ENCODE measurements at places on chromosomes 5 and 9.

GRCh38 chr5:32785611-32786254 lies 74.6 kb downstream of the NPR3 start:
- peak; percentile 66 for DNase-seq

GRCh38 chr9:106897751-106898150 lies 34.8 kb downstream of the ZNF462 start:
- no peak for DNase-seq

GRCh38 chr9:128495296-128495695 lies 9.2 kb upstream of the GLE1 start:
- no peak for DNase-seq

DNA sequence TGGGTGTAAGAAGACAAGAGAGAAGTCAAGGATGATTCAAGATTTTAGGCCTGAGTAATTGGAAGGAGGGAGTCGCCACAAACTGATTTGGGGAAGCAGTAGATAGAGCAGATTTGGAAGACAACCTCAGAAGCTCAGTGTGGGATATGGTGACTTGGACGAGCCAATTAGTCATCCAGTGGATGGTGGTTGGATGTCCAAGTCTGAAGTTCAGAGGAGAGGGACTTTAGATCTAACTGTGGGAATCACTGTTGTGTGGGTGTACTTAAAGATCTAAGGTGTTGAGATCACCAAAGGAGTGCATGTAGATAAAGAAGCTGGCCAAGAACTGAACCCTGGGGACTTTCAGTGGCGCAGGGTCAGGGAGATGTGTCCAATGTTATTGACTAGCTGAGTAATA lies 2.2 kb downstream of the IDNK start:
- no peak for DNase-seq

DNA sequence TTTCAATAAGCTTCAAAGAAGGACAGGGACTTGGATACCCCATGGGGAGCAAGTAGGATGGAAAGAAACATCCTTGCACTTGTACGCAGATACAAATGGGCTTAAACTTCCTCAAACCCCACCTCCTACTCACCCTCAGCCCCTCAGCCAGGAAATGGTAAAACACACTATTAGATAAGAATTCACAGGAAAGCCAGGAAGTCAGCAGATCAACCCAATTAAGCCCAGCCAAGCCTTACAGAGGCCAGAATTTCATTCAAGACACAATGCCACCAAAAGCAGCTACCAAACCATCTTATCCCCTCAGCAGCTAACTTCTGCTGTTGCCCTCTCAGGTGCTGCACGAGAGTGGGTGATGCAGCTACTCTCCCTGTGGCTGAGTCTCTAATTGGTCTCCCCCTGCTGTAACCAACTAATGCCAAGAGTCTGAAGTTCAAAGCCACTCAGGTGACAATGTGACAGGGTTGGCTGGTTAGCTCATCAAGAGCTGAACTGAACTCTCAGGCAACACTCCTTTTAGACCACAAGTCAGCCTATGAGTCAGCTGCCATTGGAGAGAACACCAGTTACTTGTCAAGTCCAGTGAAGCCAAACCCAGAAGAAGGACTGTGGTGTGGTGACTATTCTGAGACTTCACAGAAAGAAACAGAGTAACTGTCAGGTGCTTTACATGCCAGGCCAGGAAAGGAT lies 201.9 kb downstream of the ZNF608 start:
- no peak for DNase-seq

DNA sequence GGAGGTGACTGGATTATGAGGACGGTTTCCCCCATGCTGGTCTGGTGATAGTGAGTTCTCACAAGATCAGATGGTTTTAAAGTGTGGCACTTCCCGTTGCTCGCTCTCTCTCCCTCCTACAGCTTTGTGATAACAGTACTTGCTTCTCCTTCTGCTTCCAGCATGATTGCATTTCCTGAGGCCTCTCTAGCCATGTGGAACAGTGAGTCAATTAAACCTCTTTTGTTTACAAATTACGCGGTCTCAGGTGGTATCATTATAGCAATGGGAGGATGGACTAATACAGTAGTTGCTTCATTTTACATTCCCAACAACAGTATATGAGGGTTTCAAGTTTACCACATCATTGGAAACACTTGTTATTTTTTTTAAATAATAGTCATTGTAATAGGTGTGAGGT lies 937.3 kb upstream of the ARRDC3 start:
- DNase-seq = no peak

GRCh38 chr9:135749171-135750045 lies 47.4 kb downstream of the KCNT1 start:
- no peak for DNase-seq

- no peak for DNase-seq
Measured at GRCh38 chr5:71461360-71461759, 5.9 kb downstream of the BDP1 start.

DNA sequence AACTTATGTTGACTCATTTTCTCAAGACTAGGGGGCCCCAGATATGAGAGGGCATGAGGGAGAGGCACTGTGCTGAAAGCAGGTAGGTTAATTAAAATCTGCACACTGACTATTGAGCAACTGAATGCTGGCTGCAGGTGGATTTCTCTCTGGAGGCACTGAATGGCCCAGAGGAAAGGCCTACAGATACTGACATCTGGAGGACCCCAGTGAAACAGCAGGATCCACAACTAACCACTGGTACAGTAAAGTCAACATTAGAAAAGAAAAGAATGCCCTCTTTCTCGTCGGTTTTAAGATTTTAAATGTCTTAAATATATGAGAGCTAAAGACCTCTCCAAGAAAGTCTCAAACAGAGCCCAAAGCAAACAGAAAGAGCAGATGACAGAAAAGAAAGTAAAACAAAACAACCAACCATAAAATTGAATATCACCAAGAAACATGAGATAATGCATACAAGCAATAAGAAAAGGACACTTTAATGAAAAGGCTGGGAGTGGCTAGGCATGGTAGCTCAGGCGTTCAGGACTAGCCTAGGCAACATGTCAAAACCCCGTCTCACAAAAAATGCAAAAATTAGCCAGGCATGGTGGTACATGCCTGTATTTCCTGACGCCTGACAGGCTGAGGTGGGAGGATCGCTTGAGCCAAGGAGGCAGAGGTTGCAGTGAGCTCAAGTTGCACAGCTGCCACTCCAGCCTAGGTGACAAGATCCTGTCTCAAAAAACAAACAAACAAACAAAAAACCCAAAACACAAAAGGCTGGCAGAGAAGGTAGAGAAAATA lies 43.3 kb downstream of the PUM3 start:
- DNase-seq = no peak

- no peak for DNase-seq
Measured at GRCh38 chr9:93380410-93381060, 71.0 kb upstream of the FAM120A start.

- no peak for DNase-seq
Measured at GRCh38 chr9:28004900-28005299, 431.6 kb upstream of the C9orf72 start.

DNA sequence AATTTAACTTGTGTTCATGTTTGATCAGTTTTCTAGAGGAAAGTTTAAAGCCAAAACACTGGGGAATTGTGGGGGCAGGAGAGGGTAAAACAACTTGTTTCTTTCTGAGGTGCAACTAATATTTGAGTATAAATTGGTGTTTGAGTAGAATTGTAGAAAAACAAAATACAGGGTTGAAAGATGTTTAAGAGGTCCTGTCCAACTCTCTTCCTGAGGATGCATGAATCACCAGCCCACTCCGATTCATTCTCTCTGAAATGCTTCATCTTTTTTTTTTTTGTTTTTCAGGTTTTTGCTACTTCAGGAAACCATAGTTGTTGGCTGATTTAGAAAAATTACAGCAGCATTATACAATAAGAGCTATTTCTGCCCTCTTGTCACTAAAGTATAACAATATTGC lies 42.4 kb upstream of the TMC1 start:
- DNase-seq = no peak

- DNase-seq = no peak
Measured at GRCh38 chr5:1494780-1495524, 28.8 kb downstream of the LPCAT1 start.

DNA sequence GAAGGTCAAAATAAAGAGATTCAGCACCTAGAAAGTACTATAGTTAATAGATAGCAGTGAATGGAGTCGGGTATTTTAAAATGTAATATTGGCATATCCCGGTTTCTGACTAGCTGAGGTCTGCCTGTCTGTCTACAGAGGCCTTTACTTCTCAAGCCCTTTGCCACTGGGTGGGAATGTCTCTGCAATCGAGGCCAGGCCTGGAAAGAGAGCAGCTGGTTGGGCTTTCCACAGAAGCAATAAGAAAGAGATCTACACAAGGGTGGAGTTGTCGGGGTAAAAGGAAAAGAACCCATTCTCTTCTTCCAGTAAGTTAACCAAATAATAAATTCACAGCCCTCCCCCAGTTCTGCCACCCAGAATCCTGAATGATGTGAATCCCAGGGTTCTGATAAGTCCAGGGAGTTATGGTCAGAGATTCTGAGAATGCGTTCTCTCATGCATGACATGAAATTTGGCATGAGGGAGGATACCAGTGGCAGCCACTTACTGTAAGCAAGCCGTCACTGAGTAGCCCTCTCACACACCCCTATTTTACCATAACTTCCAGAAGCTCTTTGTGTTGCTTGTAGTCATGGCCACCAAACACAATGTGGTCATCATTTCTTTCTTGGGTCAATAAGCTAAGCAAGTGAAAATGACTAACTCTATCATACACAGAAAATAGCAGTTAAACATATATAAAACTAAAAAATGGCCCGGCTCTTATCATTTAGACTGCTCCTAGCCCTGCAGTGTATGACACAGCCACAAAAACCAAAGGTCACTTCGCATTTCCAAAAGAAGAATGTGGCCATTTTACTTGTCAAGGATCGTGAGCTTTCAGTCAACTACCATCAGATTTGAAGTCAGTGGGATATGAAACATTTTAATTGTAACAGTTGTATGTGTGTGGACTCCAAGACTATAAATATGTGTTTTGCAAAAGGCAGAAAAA lies 185.0 kb downstream of the GLIS3 start:
- DNase-seq = no peak

GRCh38 chr5:64653766-64654560 lies 36.3 kb upstream of the SHISAL2B start:
- DNase-seq = no peak

- no peak for DNase-seq
Measured at GRCh38 chr5:34609951-34610441, 46.1 kb upstream of the RAI14 start.

DNA sequence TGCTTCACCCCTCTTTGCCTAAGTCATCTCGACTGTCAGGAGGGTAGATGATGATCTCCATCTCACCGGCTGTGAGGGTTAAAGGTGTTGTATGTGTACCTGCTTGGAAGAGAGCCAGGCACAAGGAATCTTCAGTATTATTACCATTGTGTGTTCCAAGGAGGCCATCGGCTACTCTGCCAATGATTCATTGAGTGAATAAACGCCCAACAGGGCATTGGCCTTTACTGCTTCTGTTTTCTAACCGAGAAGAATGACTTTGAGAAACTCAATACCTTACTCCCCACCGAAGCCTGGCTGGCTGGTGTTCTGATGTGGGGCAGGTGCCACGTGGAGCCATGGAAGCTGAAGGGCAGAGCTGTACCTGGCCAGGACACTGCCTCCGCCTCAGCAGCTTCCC lies 228.8 kb downstream of the SNX18 start:
- no peak for DNase-seq

DNA sequence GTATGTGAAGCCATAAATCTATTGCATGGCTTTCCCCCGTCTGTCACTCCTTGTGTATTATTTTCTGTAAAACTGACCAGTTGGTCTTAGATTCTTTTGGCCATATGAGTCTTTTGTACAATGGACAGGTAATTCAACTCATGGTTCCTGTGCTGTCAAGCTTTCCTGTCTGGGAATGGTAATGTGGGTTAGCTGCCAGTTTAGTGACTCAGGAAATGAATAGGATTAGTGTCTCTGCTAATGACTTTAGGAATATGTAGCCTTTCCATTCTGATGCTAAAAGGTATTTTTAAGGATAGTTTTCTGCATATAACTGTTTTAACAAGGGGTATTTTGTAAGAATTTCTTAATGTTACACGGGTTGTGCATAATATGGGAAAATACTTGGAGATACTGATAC lies 182.7 kb downstream of the PBX3 start:
- DNase-seq = no peak

GRCh38 chr5:174045470-174046025 lies at the start of gene NSG2:
NSG2 (plus strand) TSS chr5:174045706; CDS start chr5:174046756, 1,050 bp downstream.
- DNase-seq = peak; percentile 71

DNA sequence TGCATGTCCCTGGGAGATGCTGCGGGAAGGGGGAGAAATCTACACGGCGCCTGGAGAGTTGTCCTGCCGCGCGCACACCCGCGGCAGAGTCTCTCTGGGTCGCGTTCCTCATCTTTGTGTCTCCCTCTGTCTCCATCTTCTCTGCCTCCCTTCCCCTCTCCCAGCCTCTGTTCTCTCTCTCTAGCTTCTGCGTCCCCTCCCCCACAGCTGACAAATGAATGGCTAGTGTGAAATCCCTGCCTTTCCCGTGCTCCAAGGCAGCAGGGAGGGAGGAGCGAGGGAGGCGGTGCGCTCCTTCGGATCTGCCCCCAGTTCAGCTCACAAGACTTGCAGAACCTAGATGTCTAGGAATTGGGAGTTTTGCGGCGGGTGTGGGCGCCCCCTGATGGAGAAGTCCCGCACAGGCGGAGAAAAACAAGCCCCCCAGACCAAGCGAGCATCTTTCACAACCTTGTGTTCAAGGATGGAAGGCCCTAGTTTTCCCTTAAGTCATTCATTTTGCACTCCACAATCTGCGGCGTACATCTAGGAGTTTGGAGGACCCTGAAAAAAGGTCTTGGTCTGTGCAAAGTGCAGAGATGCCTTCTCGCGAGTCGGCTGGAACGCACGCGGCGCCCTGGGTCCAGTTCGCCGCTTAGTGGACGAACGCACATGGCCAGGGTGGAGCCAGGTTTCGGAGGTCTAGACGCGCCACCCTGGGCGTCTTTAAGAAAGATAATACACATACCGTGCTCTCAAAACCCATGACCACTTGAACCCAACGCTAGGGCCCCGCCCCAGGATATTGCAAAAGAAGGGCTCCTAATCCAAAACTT lies 2.0 kb downstream of the VCAN start:
- peak; percentile 93 for DNase-seq

Data from AG09309 (cell line).